ENCODE measurements at places on chromosomes 1 and 21.

- DNase-seq, result no peak
Observed at GRCh38 chr1:111976332-111976731, 13.1 kb downstream of the KCND3 start.

GRCh38 chr1:221777431-221778072 lies 35.7 kb upstream of the DUSP10 start:
- DNase-seq, result no peak

DNA sequence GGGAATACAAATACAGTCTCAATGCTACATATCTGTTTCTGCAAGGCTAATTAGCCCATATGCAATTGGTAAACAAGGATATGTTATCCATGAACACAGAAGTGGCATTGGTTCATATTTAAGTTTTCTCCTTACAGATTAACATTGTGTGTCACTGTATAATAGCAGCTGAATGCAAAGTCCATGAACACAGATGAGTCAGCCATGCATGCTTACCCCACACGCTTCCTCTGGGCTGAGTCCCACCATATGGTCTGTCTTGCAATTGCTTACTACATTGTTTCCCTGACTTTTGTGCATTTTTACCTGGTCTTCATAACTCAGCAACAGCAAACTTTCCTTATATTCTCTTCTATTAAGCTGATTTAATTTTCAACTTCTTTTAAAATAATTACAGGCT lies 41.5 kb upstream of the TSNAX start:
- no peak for DNase-seq

DNA sequence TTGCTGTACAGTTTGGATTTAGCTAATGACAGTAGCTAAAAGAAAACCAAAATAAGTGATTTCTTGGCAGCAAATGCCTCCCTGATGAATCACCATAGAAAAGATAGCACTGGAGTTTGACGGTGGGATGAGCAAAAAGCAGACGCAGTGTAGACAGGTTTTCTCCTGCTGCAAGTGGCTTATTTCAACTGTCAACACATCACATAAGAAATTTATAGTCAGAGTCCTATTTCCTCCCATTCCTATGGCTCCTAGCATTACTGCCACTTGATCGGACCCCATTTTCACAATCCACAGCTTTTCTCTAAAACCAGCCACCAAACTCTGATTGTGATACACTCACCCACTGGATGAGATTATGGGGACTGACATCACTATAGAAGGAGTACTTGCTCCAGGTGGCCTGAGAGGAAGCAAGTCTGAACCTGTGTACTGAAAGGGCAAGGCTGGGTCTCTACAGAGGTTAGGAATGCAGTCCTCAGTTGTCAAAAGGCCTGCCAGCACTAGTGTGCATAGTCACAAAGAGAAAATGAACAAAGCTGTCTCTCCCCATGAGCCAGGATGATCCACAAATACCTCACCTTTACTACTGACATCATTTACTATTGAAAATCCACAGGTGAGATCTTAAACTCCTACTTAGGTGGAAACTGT lies 359.8 kb downstream of the LTN1 start:
- DNase-seq, result no peak

DNA sequence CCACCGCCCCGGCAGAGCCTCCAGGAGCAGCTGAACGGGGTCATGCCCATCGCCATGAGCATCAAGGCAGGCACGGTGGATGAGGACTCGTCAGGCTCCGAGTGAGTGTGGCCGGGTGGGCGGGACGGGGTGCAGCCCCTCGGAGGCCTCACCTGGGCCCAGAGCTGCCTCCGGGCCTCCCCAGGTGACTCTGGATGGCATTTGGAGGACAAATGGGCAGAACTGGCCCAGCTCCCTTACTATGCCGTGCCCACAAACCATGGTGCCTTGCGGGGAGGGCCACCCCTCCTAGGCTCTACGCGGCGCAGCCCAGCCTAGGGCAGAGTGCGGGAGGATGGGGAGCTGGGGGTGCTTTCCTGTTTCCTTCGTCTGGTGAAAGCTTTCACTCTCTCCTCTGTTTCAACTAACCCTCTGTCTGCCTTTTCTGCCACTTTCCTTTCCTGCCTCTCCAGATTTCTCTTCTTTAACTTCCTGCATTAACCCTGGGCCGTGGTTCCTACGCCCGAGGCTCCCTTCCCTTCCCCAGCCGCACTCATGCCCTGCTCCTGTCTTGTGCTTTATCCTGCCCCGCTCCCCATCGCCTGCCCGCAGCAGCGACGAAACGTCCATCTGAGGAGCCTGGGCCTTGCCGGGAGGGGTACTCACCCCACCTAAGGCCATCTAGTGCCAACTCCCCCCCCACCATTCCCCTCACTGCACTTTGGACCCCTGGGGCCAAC lies 9.2 kb downstream of the PSRC1 start:
- DNase-seq, result no peak

DNA sequence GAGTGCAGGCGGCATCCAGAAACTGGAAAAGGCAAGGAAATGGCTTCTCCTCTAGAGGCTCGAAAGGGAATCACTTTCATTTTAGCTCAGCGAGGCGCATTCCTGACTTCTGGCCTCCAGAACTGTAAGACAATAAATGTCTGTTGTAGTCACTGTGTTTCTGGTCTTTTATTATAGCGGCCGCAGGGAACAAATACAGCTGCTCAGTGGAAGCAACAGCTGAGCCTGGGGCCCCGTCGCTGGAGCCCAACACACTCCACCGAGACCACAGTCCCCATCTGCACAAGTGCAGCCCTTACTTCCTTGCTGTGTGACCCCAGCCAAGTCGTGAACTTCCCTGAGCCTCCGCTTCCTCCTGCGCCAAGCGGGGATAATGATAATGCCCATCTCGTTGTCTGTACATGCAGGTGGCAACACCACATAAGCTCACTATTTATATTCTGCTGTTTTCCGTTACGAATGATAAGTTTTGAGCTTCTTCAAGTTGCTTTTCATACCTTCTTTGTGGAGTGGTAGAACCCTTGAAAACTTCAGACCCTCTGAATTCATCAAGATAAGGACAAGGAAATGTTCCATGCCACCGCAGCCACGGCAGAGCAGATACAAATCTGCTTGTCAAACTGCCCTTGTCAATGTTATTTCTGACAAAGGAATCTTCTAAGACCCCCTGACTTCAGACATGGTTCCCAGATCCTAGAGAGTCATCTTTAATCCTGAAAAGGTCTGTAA lies 3.2 kb upstream of the LAPTM5 start:
- DNase-seq, result no peak

DNA sequence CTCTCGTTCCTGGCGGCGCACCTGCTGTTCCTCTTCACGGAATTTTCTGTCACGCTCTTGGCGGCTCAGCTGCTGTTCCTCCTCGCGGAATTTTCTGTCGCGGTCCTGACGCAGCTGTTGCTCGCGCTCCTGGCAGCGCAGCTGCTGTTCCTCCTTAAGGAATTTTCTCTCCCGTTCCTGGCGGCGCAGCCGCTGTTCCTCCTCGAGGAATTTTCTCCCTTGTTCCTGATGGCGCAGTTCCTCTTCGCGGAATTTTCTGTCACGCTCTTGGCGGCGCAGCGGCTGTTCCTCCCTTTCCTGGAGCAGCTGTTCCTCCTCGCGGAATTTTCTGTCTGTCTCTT lies 6.4 kb downstream of the TCHH start:
- no peak for DNase-seq

GRCh38 chr1:204925701-204926100 lies 55.0 kb downstream of the NFASC start:
- peak; percentile 58 for DNase-seq

GRCh38 chr21:17580319-17580718 lies 32.4 kb downstream of the BTG3 start:
- no peak for DNase-seq

DNA sequence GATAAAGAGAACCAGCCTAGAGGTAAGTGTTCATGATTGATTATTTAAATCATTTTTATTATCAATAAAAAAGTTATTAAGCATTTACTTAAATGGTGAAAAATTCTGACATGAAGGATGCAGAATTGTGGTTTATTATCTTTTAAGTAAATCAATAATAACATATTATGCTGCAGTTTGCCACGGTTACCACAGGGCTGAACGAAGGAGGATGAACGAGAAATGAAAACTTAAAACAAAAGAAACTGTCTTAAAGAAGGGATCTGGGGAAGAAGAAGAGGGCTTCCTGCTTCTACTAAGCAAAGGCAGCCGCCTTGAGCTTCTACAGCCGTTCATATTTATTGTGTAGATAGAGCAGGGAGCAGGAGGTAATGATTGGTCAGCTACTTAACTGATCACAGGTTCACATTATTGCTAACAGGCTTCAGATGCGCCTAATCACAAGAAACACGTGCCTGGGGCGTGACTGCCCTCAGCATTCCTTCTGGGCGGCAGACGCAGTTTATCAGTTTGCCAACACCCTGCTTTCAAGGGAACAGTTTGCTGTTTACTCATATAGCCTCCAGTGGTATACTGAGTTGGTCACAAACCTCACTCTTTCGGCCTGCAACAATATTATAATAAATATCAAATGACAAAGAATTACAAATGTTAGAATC lies 5.8 kb upstream of the FNBP1L start:
- no peak for DNase-seq

DNA sequence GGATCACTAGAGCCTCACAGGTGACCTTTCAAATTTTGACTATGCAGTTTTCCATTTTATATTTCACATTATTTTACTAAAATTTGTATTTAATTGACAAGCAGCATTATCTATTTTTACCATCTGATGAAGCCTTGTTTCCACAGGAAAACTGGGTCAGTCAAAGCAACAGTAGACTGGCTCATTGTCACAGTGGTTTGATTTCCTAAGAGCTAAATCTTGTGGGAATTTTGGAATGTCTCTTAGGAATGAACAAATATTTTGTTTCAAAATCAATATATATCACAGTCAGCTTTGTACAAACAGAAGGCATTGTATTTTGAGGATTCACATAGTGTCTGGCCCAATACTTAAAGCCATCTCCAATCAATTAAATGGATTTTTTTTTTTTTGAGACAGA lies 152.6 kb upstream of the RNPC3 start:
- no peak for DNase-seq

DNA sequence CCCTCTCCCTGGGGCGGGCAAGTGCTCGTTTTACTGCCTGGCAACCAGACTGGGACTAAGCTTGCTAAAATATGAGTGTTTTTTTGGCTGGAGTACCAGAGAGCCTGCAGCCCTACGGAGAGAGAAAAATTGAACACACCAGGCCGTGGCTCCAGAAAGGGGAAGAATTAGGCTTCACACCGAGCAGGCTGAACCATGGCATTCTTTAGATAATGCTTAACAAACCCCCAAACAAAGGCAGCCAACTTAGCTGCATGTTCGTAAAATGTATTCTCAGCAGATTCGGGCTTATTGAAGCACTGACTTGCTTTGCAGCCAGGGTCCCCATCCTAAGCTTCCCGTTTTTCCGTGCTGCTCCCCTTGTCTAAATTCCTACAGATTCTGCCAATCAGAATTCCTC lies 76.6 kb downstream of the LMX1A start:
- no peak for DNase-seq

- no peak for DNase-seq
Observed at GRCh38 chr1:3777647-3778589, 5.4 kb downstream of the SMIM1 start.

DNA sequence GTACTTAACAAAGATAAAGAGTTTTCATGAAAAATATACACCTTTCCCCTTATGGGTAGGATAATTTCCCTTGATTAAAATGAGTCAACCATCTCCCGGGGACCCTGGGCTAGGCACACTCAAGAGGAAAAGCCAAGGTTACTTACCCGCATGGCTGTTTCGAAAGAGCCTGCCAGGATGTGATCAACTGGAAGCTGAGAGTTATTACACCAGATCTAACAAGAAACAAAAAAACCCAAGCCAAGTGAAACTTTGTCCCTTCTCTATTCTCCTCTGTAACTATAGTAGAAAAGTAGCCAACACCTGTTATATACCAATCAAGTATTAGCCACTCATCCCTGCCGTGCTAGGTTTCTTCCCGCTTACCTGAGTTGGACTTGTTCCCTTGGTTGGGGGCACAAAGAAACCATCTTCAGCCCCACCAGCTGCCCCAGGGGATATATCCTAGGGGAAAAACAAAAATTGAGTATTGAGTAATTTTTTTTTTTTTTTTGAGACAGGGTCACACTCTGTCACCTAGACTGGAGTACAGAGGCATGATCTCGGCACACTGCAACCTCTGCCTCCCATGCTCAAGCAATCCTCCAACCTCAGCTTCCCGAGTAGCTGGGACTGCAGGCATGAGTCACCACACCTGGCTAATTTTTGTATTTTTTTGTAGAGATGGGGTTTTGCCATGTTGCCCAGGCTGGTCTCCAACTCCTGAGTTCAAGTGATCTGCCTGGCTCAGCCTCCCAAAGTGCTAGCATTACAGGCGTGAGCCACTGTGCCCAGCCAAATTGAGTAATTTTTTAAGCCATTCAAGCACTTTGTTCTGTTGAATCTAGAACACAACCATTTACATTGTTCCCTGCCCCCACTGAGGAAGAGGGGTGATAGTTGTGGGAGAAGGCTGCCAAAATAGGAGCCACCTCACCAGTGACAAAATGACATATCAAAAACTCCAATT lies 8.4 kb upstream of the PEX19 start:
- no peak for DNase-seq

GRCh38 chr1:205775717-205776056 lies 405 bp upstream of the RAB29 start:
- no peak for DNase-seq

- no peak for DNase-seq
Observed at GRCh38 chr1:89542345-89542744, 17.7 kb downstream of the LRRC8B start.

DNA sequence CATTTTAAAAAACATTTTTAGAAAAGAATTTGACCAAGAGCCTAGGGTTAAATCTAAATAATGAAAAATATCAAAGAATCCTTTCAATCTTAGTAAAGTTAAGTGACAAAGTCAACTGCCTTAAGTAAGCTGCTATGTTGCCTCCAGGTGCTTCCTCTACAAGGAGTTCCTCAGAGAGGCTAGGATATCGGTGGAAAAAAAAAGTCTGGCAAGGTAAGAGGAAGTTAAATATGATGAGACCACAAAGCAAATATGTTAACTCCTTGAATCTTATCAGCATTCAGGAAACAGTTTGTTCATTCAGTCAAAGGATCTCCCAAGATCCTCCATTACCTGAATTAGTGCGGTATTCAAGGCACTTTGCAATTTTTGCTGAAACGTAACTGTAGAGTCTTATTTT lies 563.5 kb downstream of the PTPRC start:
- no peak for DNase-seq

GRCh38 chr1:162117039-162117774 lies 47.7 kb downstream of the NOS1AP start:
- no peak for DNase-seq

GRCh38 chr1:175498002-175498401 lies 245.4 kb downstream of the TNR start:
- no peak for DNase-seq

- DNase-seq, result no peak
Observed at GRCh38 chr1:156911577-156912298, 8.7 kb upstream of the LRRC71 start.

- no peak for DNase-seq
Observed at GRCh38 chr1:55751776-55752175, 536.6 kb upstream of the USP24 start.

- no peak for DNase-seq
Observed at GRCh38 chr1:212192261-212192998, 92.8 kb upstream of the PPP2R5A start.
